ENCODE measurements at places on chromosomes 7 and 10.

GRCh38 chr10:63498665-63499064, 22.5 kb upstream of the REEP3 start:
- no peak for DNase-seq

DNA sequence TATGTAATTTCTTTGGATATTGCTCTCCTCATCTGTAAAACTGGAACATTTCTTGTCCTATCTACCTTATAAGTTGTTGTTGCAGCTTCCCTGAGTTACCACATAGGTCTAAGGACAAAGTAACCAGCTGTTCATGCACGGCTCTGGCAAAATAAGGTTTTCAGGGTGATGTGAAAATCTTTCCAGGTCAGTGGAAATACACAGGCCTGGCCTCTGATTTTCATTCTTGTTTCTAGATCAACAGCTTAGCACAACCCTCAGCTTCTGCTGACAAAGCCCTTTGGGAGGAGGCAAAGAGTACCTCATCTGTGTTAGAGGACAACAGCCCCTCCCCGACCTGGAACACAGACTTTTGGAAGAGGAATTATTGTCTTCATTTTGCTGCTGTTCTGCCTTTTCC, 117.5 kb upstream of the AGK start:
- DNase-seq: no peak

DNA sequence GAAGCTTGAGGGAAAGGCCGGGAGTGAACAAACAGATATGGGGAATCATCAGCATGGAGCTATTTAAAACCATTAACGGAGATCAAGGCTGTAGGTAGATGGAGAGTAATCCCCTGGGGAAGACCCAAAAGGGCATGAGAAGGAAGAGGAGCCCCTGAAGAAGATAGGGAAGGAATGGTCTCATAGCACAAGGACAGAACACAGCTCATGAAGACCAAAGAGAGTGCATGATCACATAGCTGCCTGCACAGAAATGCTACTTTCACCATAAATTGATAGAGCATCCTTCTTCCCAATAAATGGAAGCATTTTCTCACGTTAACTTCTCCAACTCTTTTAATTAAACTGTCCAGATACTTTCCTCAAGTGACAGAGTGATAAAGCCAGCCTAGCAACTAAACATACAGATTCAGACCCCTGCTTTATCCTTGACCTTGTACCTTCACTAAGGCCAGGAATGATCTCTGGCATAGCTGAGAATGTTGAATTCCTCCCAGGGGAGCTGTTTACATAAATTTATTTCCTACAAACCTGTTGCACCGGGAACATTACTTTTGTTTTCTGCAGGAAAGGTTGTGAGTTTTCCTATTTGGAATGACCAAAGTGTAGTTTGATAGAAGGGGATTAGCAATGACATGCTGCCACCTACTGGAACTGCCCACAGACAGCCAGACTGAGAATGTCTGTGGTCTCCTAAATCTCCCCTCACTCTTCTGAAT, 110.8 kb upstream of the LRGUK start:
- DNase-seq: no peak

DNA sequence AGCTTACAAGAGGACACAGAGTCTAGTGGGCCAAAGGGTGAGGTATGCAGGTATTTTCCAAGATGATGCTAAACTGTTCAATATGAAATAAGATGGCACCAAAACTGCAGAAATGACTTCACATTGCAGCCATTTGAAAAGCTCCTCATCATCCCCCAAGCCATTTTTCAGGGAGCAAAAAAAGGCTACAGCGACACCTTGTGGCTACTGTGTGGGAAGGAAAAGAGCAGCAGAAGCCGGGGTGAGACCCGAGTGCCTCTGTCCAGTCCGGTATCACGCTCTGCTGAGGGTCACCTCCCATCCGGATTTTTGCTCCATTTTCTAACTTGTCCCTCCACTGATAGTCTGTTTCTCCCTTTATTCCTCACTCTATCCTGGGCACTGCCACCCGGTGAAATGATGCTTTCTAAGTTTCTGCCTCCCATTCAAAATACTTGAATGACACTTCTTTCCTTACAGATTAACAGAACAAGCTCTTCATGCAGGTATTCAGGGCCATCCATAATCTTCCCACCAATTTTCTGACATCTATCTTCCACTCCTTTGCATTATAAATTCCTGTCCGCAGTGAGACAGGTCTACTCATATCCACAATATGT, 220.2 kb downstream of the DGKI start:
- no peak for DNase-seq

- DNase-seq: no peak
Measured at GRCh38 chr7:39168403-39169098, 190.8 kb downstream of the POU6F2 start.

DNA sequence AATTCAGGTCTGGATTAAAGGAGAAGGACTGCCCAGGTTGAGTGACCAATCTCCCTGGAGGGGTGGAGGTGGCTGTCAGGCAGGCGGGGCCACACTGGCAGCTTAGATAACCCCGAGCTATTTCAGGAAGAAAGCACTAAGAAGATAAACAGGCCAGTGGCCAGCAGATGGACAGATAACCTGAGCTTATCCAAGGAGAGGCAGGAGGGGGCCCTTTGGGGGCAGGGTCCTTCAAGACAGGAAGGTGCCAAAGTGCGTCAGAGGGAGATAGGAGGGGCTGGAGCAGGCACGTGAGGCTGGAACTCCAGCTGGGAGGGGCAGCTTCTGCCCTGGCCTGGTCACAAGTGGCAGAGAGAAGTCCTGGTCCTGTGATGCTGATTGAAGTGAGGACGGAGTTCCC, 29.8 kb upstream of the PODXL start:
- DNase-seq: no peak

GRCh38 chr7:152177681-152178404, 152.4 kb downstream of the GALNT11 start:
- DNase-seq: no peak

DNA sequence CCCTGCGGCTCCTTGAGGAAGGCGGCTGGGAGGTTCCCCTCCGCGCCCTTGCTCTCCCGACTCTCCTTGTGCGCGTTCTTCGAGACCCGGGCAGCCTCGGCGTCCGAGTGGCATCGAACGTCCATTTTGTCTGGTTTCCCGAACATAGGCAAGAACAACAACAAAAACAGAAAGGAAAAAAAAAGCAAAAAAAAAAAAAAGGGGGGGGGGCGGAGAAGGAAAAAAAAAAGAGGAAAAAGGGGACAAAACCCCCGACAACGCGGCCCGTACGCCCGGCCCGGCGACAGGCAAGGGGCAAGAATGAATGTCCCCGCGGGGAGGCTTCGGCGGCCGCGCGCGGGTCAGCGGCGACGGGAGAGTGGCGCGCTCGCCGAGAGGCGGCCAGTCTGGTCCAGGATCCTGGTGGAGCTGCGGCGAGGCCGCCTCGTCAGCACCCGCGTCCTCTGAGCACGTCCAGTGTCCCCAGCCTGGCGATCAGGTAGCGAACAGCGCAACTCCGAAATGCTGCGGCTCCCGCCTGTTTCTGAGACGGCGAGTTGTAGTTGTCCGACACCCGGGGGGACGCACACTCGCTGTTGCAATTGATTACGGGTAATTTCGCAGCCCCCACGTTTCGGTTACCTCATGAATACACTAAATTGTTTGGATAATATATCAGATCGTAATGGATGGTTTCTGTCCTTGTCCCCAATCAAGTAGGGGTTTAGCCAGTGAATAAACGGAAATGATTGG, at the start of gene VAX1:
VAX1 (minus strand) TSS at position 360 of the 732 bp plus-strand sequence; CDS start at position 146, 214 bp downstream.
- DNase-seq: no peak

- DNase-seq: no peak
Measured at GRCh38 chr10:70592746-70593512, 9.6 kb downstream of the PRF1 start.

GRCh38 chr10:104941662-104942061, 300.6 kb downstream of the SORCS3 start:
- no peak for DNase-seq

DNA sequence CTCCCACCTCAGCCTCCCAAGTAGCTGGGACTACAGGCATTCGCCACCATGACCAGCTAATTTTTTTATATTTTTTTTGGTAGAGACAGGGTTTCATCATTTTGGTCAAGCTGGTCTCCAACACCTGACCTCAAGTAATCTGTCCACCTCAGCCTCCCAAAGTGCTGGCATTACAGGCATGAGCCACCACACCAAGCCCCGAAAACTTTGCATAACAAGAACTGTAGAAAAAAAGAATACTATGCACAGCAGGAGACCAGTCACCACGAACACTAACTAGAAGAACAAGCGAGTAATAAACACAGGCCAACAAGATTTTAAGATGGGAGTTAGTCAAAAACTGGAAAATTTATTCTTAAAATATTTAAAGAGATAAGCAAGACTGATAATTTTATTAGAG, 447.0 kb downstream of the ETV1 start:
- DNase-seq: no peak

- DNase-seq: no peak
Measured at GRCh38 chr10:129879655-129880054, 84.4 kb downstream of the EBF3 start.

DNA sequence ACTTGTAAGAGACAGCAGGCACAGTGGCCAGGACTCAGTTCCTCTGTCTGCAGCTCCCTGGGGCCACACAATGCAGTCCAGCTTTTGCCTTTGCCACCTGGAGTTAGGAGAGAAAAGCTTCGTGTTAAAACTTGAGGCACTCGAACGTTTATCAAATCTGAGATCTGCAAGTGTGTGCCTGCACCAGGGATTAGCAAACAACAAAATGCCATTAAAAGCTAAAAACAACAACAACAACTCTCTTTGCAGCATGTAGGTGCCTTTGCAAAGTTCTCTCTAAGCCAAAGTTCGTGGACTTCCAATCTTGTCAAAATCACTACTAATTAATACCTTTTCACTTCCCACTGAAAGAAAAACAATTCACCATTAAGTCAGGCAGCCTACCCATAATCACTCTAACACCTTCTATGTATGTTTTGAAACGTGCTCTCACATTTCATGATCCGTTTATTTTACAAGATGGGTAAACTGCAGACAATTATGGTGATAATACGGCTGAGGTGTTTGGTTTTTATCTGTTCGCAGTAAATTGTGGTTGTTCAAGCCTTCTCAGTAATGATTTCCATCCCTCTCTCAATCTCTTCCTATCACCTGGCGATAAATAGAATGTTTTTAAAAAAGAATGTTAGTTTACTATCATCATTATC, 36.2 kb upstream of the SDK1 start:
- DNase-seq: no peak

GRCh38 chr7:139479620-139480019, 3.9 kb downstream of the KLRG2 start:
- no peak for DNase-seq

DNA sequence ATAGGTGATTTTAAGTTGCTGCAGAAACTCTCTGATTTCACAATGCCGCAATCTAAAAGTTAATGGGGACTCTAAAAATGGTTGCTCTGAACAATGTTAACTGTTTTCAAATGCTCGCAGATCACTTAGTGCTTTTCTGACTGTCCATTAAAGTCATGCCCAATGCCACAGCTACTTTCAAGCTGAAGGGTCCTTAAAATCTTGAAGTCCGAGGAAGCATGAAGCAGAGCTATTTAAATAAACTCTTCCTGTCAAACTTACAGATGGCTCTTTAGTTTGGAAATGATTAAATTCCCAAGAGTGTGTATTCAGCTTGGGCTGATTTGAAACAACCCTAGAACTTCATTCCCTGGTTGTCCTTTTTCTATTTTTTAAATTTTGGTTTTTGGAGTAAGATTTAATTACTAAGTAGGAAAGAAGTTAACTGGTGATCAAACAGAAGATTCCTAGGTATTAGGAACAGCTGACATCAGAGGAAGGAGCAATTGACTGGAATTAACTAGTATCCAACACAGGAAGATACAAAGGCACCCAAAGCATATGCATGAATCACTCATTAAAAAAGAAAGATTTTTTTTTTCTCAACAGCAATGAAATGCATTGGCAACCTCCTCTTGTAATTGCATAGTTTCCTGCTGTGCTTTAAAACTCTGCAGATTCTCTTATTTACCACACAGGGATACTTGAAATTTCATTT, 105.1 kb downstream of the NRP1 start:
- no peak for DNase-seq

- DNase-seq: no peak
Measured at GRCh38 chr7:143025371-143025770, 1.6 kb downstream of the OR9A2 start.

DNA sequence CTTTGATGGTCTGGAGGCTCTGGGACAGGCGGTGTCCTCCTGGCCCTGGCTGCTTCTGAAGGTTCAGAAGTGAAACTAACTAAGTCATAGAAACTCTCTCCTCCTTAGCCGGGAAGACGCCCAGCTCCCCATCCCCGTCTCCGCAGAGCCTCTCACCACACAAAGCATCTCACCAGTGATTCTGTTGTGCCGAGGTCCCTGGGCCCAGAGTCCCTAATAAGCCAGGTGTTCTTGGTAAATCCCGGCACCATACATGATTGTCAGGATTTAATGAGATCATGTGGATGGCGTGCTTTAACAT, 9.4 kb downstream of the HKDC1 start:
- no peak for DNase-seq

Measured in DMS153 (cell line).